ENCODE measurements at places on chromosomes 11 and 22. TPM values are rescaled to one million over a fixed set of nuclear protein-coding genes. Genes with fewer than 3 reads are reported as not detected.

DNA sequence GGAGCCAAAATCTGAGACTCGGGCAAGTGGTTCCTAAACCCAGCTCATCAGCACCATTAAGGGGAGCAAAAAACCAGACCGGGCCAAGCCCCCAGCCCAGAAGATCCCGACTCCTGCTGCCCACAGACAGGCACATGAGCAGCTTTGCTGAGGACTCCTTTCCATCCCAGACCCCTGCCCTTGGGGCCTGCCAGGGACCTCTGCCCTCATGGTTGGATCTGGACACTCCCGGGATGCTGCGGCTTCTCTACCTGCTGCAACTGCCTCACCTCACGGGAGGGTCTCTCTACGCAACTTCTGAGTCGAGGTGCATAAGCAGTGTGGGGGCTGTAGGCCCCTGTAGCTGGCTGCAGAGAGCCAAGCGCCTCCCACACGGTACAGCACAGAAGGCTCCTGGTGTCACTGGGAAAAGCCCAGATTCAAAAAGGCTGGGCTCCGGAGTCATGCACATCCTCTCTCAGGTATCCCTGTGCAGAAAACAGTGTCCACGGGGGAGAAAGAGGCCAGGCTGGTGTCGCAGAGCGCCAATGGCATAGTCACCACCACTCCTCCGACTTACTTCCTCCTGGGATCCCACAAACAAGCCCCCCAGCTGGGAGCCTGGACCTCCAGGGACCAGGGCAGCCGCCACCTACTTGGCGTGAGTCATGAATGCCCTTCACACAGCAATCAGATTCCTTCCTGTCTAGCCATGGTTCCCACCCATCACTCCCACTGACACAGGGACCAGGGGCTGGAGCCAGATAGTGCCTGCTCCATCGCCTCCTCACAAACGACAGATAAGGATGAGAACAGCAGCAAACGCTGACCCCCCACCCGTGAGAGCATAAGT lies 122.1 kb downstream of the BCR start:
- peak; percentile 76 for DNase-seq

DNA sequence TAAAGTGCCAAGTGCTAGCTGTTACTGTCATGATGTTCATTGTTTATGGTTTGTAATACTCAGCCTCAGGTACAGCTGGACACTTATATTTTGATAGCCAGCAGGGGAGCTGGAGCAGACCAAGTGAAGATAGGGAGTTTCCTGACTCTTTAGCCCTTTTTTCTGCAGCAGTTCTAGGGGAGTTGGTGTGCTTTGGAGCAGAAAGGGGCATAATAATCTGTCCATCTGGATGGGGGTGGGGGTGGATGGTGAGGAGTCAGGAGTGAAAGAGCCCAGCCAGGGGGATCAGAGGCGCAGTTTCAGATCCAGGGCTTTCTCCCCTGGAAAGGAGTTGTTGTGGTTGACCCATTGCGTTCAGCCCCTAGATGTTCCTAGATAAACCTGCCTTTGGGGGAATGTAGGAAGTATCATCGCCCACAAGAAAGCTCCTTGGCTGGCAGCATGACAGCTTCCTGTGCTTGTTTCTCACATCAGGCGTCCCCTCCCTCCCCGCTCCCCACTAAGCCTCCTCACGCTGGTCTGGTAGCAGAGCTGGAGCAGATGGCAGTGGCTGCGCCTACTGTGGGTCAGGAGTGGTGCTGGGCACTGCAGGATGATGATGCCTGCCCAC lies 41.9 kb downstream of the MED15 start:
- DNase-seq: peak; percentile 57

DNA sequence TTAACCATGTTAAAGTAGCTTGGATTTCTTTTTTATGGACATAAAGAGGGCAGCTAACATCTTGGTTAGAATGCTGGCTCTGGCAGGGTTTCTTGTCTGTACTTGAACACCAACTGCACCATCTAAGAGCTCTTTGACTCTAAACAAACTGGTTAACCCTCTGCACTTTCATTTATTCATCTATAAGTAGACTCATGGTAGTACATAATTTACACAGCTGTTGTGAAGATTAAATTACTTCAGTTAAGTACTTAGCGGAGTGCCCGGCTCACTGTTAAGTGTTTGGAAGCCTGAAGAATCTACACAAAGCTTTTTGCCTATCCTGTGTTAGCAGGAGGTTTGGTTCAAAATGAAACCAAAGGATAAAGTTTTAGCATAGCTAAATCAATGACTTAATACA lies 846.2 kb upstream of the API5 start:
- no peak for DNase-seq

The NLRP6 gene
- 0.38 TPM for total RNA-seq

Measured in posterior vena cava (tissue), 2 donors.